Activated CD8-positive, alpha-beta memory T cell treated with anti-CD3 and anti-CD28 coated beads, Interleukin-2, amount 10 ng/mL, durations not matched to agents 7 days and 5 days (primary cell): ENCODE measurements at places on chromosomes 16 and 17.
A peak's percentile ranks its signal among the peaks of the same experiment; 100 is the strongest.

- peak; percentile 69 for DNase-seq
These were observed 307 bp downstream of the CDYL2 start for GRCh38 chr16:80804056-80804525.

- DNase-seq, result peak; percentile 74
These were observed 379 bp upstream of the OTOP2 start for GRCh38 chr17:74923538-74924249.

DNA sequence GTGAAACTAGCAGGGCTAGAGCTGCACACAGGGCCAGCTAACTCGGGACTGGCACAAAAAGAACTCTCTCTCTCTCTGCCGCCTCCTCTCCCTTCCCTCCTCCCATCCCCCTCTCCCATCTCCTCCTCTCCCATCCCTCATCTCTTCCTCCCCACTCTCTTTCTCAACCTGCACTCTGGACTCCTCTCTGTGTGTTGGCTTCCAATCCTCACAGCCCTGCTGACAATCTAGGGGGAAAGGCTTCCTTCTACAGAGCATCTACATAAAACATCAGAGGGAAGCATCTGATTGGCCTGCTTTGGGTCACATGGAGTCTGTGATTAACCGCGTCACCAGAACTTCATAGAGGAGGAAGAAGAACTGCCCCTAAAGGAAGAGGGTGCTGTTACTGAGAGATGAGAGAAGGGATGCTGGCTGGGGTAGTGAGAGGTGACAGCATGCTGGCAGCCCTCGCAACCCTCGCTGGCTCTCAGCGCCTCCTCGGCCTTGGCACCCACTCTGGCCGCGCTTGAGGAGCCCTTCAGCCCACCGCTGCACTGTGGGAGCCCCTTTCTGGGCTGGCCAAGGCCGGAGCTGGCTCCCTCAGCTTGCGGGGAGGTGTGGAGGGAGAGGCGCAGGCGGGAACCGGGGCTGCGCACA, 12.8 kb upstream of the ZFP90 start:
- no peak for DNase-seq

- no peak for DNase-seq
These were observed 339.0 kb downstream of the SNX29 start for GRCh38 chr16:12315330-12316136.

- peak; percentile 88 for DNase-seq
These were observed 15.5 kb upstream of the NFATC3 start for GRCh38 chr16:68069511-68070248.

DNA sequence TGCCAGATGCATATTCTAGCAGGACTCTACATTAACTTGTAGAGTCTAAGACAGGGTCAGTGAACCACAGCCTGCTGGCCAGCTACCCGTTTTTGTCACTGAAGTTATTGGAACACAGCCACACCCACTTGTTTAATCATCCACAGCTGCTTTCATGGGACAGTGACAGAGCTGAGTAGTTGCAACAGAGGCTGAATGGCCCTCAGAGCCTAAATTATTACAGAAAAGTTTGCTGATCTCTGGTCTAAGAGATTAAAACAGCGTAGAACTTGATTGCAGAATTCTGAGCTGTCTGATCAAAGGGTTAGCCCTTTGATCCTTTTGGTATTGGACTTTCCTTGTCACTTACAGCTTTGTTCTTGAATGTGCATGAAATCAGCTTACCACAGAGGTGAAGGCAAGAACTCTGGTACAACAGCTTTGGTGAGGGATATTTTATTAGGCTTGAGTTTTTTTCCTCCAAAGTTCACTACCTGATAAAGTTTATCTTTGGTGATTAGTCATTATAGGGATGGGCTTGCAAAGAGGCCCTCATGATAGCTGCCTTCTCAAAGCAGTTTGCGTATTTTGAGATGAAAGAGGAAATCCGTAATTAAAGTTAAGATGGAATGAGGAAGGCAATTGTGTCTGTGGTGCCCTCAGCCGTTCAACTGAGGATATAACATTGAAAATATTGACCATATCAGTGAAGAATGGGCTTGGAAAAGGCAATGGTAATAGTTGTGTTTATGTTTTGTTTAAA, 23.6 kb downstream of the ALDH3A2 start:
- no peak for DNase-seq

- DNase-seq, result no peak
These were observed 212.9 kb downstream of the CDH8 start for GRCh38 chr16:61823326-61823725.

GRCh38 chr17:50843150-50843905, 7.9 kb downstream of the WFIKKN2 start:
- DNase-seq, result peak; percentile 23

DNA sequence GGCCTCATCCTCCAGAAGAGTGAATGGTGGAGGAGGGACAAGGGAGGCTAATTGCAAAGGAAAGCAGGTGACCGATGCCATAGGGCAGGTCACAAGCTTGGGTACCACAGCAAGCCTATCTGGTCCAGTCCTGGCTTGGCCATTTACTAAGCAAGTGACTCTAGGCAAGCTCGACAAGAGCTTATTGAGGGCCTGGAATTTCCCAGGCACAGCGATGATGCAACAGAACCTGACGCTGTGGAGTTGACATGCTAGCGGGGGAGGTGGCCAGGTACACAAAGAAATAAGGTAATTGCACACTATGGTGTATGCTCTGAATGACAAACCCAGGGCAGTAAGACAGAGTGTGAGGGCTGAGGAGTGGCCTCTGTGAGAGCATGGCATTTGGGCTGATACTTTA, 98.5 kb downstream of the PGS1 start:
- no peak for DNase-seq

- no peak for DNase-seq
These were observed 66.2 kb downstream of the TMEM132E start for GRCh38 chr17:34645594-34645993.

DNA sequence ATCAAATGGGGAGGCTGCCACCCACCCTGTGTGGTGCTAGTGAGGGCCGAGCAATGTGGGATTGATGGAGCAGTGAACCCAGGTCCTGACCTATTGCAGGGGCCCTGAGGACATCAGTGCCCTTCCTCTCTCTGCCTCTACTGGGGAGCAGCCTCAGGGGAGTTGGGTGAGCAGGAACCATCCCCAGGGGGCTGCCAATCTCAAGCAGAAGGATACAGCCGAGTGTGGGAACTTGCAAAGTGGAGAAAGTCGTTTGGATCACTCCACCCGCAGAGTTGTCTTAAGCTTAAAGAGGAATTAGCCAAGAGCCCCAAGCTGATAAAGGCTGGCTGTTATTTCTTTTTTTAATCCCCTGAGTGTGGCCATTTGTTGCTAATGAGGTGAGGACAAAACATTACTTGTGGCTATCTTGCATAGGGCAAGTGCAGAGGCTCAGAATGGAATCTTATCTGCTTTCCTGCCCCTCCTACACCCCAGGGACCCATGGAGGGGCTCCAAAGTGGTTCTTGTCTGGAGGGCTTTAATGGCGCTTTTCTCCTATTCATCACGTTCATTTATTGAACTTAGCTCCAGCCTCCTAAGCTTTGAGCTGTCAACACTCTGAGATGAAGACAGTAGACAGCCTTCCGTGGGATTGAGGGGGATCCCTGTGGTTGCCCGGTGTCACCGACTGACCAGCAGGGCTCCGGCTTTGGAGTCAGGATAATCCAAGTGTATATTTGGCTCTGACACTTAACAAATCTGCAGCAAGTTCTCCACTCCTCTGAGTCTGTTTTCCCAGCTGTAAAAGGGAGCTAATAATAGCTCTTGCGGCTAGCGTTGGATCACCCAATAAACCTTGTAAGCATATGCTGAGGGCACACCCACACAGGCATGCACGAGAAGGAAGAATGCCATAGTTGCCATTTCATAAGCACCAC, 45.1 kb downstream of the MYH11 start:
- DNase-seq, result no peak

- DNase-seq, result no peak
These were observed 32.0 kb upstream of the PLLP start for GRCh38 chr16:57316390-57317017.

GRCh38 chr16:55473587-55473986, 5.4 kb upstream of the MMP2 start:
- DNase-seq, result no peak

- DNase-seq, result no peak
These were observed 2.4 kb upstream of the RHBDF1 start for GRCh38 chr16:74747-75334.

GRCh38 chr17:81067391-81067811, 32.5 kb downstream of the BAIAP2 start:
- DNase-seq, result no peak

DNA sequence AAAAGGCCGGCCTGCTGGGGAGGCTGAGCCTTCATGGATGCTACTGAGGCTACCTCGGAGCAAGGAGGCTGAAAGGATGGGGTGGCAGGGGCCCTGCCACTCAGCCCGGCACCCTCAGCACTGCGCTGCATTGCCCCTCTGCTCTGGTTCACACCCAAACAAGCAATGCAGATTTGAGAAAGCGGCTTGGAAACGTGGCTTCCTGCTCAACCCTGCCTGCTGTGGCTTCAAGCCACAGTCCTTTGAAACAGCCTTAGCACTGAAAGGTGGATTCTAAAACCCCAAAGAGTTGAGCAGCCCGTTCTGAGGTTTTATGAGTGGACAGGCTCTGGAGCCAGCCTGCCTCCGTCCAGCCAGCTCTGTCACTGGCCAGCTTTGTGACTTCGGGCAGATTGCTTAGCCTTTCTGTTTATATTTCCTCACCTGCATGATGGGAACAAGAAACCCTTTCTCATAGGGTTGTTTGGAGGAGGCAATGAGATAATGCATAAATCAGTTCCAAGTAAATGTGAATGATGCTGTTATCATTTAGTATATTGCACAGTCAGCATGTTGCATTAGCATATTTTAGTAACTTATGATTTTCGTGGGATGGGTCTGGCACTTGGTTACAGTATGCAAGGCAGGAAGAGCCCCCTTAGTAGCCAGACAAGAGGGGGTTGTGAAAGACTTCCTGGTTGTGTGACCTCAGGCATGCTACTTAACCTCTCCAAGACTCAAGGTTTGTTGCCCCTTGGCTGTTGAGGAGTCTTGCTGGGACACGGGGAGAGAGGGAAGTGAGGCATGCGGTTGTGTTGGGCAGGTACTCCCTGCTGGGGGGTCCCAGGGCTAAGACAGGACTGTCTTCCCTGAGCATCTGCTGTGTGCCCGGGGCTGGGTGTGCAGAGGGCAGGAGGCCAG, 23.6 kb downstream of the CRISPLD2 start:
- no peak for DNase-seq

GRCh38 chr17:59406808-59407381, 75.4 kb downstream of the YPEL2 start:
- DNase-seq, result no peak

- no peak for DNase-seq
These were observed 5.3 kb upstream of the WSCD1 start for GRCh38 chr17:6064868-6065267.

- DNase-seq, result no peak
These were observed 164.1 kb downstream of the SEC14L1 start for GRCh38 chr17:77304746-77305473.

GRCh38 chr17:48134912-48135480, 27.4 kb downstream of the SNX11 start:
- no peak for DNase-seq

DNA sequence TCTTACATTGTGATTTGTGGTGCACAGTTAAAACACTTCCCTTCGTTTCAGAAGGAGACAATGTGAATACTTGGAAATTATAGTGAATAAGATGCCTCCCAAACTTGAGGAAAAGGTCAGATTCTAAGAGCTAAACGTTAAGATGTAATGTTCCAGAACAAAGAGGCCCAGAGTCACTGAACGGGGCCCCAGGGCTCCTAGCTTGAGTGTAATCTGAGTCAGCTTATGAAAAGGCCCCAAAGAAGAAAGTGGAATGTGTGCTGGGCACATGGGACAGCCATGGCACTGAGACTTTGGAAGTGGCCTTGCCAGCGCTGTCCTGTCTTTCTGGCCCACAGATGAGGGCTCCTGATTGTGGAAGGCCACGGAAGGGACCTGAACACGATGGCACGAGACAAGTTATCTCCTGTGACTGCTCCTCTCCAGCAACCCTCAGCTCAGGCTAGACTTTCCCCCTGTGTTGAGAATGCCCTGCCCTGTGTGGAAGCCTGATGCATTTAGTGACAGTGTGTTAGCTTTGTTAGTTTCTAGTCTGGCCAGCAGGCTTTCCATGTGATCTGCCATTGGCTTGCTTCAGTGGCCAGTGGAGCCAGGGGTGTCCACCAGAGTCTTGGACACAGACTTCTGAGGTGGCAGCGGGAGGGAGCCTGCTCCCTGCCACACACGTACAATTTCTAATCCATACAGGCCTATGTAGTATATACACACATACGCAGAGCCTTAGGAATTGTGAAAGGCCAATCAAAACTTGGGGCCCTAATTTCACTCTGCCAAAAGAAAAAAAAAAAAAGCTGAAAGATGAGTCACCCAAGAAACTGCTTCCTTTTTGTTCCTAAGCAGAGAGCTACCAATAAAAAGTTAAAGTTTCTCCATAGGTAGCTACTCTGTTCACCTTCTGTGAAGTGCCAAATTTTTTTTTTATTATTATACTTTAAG, 13.1 kb downstream of the SPATA33 start:
- no peak for DNase-seq

DNA sequence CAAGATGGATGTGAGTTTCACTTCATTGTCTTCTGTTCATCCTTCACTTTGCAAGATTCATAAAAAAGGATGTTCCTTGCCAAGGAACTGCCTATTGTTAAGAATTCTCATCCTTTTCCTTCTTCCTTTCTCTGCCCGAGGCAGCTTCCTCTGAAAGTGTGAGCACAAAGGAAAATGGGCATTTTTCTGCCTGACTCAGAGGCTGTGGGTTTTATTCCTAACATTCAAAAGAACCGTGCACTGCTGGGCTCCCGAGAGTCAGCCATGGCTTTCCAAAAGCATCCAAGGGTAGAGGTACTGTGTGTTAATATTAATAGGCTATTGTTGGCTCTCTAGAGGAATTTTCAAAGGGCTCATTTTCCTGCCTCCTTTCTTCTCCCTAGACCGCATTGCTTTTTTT, 289.4 kb downstream of the ABCC12 start:
- DNase-seq, result no peak

DNA sequence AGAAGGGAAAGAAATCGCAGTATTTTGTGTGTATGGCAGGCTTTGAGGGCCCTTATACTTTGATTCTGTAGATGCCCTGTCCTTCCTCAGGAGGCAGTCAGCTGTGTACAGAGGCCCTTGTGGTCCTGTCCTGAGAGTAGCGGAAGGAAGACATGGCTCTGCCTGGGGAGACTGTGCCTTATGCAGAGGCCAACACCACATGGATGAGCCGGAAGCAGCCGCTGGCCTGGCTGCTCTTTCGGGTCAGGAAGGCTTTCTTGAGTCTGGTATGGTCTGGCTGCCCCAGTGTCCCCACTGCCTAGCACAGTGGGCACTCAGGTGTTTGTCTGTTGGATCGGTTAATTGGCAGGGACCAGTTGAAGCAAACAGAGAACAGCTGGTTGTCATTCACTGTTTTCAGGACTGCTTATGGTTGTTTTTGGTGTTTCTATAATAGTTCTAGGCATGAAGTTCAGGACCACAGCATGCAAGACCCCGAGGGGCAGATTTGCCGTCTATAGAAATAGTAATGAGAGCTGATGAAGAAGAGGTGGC, 12.4 kb downstream of the USP10 start:
- no peak for DNase-seq

- no peak for DNase-seq
These were observed 9.7 kb upstream of the ITGB3 start for GRCh38 chr17:47243737-47244598.

- no peak for DNase-seq
These were observed 33.3 kb downstream of the TLE7 start for GRCh38 chr16:71408536-71408935.
